ENCODE measurements at places on chromosomes 5 and 9.

DNA sequence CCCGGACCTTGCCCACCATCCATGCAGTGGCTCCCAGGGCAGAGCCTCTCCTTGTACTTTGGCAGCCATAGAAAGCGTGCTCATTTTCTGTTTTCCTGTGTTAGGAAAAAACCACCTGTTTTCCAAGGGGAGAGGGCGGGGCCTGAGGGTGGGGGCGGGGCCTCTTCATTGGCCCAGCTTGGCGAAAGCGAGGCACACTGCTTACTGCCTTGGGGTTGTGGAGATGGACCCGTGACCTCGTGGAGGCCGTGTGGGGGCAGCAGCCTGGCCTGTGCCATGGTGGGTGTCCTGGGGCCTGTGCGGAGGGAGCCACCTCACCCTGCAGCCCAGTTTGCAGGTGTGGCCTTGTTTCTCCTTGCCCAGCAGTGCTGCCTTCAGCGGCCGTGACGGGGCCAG lies 4.4 kb upstream of the TOR4A start:
- DNase-seq = no peak

DNA sequence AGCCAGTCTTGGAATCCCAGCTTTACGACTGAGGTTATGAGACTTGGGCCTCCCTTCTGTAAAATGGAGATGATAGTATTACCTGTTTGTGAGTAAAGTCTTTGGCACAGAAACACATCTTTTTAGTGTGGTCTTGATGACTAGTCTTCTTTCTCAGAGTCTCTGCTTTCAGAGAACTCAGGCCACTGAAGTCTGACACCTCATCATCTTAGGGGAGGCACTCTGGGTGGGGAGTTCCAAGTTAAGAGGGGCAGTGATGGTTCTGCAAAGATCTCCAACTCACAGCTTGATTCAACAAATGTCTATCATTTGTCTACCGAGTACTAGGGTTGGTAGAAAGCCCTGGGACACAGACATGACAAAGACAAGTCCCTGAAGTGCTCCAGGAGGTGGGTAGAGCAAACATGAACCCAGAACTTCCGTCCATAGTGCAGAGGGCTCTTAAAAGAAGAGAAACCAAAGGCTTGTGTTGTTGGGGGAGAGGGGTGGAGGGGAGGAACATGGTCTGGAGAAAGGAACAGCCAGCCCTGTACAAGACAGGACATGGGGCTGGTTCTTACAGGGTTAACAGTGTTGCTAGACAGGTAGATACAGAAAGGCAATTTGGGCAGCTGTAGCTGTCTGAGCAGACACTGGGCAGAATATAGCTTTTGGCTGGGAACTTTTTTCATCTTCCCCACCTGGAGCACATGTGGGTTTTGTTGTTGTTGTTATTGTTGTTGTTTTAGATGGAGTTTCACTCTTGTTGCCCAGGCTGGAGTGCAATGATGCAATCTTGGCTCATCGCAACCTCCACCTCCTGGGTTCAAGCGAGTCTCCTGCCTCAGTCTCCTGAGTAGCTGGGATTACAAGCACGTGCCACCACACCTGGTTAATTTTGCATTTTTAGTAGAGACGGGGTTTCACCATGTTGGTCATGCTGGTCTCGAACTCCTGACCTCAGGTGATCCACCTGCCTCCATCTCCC lies 2.6 kb upstream of the CD14 start:
- no peak for DNase-seq

DNA sequence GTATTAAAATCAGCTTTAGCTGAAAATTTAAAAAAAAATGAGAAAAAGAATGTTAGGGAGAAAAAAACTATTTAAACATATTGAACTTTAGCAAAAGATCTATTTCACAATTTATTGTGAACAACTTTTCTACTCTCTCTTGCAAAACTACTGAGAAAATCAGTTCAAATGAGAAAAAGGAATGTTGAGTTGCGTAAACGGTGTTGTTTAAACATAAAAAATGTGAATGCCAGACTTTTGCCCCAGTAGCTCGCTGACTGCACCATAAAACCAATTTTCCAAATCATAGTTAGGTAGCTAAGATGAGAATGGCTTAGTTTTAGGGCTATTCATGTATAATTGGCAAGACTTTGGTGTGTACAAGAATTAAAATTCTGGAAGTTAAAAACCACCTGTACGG lies 13.4 kb upstream of the RAD23B start:
- no peak for DNase-seq

DNA sequence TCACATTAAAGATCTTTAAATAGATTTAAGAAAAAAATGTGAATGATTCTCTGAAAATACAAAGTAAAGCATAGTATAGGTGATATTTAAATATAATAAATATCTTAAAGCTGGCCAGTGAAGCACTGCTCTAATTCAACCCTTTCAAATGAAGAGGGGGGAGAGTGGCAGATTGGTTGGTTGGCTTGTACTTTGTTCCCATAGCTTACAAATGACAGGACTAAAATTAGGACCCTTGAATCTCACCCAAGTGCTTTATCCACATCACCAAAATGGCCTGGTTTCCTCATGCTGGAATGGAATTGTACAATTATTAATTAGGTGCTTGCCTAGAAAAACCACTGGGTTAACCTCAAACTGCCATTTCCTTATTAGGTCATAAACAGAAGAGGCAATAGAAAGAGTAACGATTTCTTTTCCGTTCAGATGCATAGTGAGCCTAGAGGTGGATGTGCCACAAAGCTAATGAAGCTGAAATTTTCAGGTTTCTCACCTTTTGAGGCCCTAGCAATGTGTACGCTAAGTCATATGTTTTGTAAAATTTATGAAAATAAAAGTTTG lies 354.5 kb upstream of the CDH6 start:
- DNase-seq = no peak

- DNase-seq = peak; percentile 4
Observed at GRCh38 chr9:3793971-3794383, 268.2 kb upstream of the RFX3 start.

GRCh38 chr5:75017971-75018370 lies 34.4 kb downstream of the GCNT4 start:
- no peak for DNase-seq

DNA sequence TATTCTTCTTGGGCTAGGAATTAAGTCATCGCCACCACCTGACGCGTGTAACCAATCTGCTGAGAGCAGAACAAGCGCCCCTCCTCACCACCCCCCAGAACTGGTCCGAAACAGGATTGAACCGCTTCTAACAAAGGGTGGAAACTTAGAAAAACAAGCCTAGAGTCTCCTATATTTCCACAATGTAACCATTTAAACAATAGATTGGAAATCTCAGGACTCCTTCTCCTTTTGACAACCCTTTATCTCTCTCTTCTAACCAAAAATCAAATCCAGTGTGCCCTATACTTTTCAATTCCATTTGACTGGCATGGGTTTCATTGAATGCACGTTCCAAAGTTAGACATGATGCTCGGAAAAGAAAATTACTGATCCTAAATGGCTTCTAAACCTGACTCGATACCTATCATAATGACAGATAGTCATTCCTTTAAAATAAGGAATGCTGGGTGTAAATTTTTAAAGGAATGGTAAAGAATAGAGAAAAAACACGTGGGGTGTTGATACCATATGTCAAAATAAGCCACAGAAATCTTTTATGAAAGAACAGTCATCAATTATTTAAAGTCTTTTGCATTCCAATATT lies 1.2 kb downstream of the ARRDC3 start:
- DNase-seq = peak; percentile 62

- no peak for DNase-seq
Observed at GRCh38 chr5:34708777-34709176, 52.6 kb downstream of the RAI14 start.

DNA sequence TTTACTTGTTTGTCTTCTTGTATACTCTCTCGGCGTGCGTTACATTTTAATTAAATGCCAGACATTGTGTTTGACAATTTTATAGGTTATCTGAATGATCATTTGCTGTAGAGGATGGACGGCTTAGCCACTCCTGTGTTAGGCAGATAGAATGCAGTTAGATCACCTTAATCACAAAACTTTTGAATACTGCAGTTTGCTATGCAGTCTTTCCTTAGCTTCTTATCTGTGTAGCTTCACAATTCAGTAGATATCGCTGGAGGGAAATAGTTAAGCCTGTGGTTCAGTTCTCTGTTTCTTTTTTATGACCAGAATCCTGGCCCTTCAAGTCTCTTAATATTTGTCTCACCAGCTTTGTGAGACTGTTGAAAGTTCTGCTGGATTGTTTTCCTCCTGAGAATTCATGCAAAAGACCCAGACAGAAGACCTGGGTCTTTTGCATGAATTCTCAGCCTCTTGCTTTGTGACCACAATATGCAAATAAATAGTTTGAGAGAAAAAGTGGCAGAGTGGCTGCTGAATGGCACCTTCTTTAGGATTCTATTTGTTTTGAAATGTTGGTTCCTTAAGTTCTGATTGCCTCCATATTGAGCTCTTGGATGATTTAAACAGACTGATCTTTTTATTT lies 40.2 kb downstream of the RASA1 start:
- DNase-seq = no peak

Data from NCI-H524 treated with DMSO at 0.1 percent for 48 hours (cell line).